Stimulated activated naive CD4-positive, alpha-beta T cell treated with Interleukin-2 at 50 U/mL for 16 hours (primary cell): ENCODE measurements at places on chromosomes 5 and 9.

GRCh38 chr5:44388321-44389089 is 715 bp downstream of the FGF10 start:
- DNase-seq: no peak

DNA sequence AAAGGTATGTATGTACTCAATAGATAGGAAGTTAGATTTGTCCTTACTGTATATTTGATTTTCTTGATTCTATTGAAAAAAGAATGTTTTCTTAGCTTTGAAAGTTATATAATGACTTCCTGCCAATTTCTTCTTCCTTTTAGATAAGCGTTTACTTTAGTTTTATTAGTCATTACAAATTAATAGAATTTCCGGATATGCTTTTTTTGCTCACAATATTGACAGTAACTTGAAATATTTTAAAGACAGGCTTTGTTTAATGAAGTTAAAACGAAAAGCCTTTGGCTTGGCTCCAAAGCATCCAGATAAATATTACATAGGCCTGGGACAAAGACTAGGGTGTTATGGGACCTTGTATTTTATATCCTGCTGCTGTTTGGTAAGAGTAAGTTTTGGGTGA is 49.5 kb downstream of the CWC27 start:
- DNase-seq: no peak

DNA sequence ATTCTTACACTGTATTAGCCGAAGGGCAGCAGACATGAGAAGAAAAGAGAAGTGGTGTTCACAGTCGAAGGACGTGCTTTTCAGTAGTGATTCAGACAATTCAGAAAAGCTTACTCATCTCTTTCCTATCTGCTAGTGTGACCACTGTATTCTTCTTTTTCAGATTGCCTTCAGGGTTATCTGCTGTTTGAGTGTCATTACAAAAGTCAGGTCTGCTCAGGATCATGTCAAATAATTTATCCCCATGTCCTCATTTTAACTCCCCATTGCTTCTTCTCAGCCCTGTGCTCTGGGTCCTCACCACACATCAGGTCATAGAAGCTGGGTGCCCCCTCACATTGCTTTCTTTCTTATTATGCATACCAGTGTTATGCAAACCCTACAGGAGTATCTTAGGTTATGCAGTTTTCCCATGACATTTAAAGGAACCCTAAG is 394.0 kb downstream of the CETN3 start:
- no peak for DNase-seq

DNA sequence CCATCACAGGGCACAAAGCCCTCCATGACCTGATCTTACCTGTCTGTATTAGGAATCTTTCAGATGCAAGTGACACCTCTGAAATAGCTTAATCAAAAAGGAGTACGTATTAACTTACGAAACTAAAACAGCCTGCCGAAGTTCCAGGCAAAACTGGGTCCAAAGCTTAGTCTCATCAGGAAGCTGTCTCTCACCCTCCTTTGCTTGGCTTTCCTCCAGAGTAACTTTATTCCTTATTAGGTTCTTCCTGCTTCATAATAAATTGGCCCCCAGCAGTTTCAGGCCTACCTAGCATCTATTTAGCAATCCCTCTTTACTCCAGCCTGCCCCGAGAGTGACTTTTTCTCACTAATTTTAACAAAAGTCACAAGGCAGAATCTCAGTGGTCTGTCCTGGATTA is 58.4 kb upstream of the STK32A start:
- DNase-seq: no peak

- no peak for DNase-seq
Measured at GRCh38 chr5:90383903-90384302, 25.7 kb downstream of the CETN3 start.

- no peak for DNase-seq
Measured at GRCh38 chr9:93254806-93255493, 71.0 kb downstream of the WNK2 start.

- peak; percentile 44 for DNase-seq
Measured at GRCh38 chr5:134103397-134103796, 11.1 kb upstream of the TCF7 start.

DNA sequence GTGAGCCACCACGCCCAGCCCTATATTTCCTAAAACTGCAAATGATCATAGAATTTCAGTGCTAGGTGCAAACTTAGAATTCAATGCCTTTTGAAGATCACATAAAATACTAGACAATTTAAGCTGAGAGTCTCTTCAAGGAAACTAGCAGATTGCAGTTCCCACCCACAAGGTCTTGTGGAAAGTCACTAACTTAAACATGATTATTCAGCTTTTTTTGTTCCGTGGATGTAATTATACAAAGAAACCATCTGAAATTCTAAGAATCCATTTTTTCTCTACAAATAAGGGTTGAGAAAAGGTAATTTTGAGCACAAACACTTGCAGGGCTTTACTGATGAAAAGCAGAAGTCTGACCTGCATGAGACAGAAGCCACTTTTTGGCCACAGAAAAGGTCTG is 4.5 kb upstream of the LHFPL2 start:
- no peak for DNase-seq

GRCh38 chr5:132184588-132184987 is 43.1 kb downstream of the P4HA2 start:
- no peak for DNase-seq

DNA sequence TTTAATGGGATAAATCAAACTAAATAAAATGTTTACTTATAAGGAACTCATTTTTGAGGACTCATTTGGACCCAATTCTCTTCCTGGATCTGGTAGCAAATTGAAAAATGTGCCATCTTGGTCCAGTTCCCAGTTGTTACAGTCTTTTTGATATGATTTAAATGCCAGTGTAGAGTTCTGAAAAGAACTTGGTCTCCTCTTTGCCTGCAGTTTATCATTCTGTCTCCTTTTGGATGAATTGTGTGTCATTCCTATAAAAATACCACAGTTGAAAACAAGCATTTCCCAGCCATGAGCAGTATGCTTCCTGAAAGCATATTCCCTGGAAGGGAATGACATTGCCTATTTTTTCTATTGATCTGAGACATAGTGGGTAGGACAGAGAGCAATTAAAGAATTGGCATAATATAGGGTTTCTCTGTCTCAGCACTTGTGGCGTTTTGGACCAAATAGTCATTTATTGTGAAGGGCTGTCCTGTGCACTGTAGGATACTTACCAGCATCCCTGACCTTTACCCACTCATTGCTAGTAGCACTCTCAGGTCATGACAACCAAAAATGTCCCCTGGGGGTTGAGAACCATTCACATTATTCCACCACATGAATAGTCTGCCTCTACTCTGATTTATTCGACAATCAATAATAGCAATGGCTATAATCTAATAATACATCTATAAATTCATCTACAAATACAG is 181.8 kb downstream of the NXNL2 start:
- no peak for DNase-seq

GRCh38 chr9:99478469-99479027 is 256.5 kb downstream of the SEC61B start:
- DNase-seq: no peak

- no peak for DNase-seq
Measured at GRCh38 chr5:174532455-174533453, 191.6 kb upstream of the MSX2 start.

DNA sequence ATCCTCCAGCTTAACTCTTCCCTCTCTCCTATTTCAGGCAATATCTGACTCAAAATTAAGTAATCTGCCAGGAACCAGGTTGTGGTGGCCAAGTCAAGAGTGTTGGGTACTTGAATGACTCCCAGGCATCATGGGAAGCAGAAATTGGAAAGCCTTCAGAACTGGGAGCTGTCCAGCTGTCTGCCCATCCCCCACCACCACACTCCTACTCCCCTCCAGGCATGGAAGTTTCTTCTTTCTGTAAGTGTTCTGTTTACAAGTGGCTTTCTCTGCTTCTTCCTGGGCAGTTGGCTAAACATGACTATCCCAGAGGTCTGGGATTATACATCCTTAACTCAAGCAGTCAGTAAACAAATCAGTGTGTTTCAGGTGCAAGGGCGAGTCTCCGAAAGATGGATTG is 14.6 kb upstream of the PBX3 start:
- no peak for DNase-seq

- DNase-seq: no peak
Measured at GRCh38 chr9:110578575-110579033, 937 bp downstream of the SVEP1 start.

DNA sequence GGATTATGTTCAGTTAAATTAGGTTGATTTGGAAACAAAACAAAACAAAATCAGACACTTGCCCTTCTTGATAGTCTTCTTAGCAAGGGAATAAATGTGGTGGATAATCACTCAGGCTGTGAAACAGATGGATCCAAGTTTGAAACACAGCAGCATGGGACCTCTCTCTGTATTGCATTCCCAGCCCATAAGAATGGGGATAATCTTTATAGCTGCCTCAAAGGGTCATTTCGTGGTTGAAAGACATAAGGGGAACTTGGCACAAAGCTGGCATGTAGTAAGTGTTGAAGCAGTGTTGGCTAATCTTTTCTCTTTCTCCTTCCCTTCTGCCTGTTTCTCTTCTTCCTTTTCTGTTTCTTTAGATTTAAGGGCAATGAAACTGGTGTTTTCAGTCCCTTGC is 333.9 kb upstream of the TLE4 start:
- no peak for DNase-seq

GRCh38 chr5:12245429-12245828 is 341.2 kb upstream of the CTNND2 start:
- DNase-seq: no peak

GRCh38 chr9:7205806-7206205 is 448.0 kb downstream of the KDM4C start:
- DNase-seq: no peak

GRCh38 chr5:168153876-168154270 is 137.6 kb upstream of the WWC1 start:
- DNase-seq: no peak

DNA sequence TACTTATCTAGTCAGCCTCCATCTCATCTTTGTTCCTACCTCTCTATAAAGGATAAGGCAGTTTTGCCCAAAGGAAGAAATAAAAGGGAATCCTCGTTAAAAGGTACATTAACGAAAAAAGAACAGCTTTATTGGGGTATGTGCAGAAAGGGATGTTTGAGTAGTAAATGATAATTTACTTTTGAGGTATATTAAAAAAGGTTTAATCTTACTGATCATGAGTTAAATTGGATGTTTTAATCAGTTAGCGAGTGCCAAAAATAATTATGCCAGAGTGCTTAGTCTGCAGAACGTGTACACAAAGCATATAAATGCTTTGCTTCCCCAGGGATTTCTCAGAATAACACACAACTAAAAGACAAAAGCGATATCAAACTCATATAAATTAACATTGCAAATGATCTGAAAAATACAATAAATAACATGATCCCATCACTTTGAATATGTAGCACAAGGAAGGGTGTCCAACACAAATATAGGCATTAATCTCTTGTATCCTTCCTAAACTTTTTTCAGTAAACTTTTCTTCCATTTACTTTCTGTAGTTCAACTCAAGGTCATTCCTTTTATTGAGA is 865.0 kb downstream of the NR2F1-AS1 start:
- no peak for DNase-seq

DNA sequence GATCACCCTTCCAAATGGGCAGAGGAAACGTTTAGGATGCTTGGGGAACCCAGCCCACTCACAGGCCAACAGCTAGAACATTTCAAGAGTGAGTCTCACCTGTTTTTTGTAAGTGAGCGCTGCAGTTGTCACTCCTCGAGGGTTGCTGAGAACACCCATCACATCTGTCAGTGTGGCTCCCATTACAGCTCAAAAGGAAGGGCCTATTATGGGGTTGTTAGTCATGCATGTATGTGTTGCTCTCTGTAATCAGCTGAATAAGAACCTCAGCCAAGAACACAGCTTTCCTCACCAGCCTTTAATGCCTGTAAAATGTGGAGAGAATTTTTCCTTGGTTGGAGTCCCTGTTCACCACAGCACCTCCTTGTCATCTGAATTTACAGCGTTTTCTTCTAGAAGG is 196.3 kb upstream of the KLF4 start:
- DNase-seq: no peak

DNA sequence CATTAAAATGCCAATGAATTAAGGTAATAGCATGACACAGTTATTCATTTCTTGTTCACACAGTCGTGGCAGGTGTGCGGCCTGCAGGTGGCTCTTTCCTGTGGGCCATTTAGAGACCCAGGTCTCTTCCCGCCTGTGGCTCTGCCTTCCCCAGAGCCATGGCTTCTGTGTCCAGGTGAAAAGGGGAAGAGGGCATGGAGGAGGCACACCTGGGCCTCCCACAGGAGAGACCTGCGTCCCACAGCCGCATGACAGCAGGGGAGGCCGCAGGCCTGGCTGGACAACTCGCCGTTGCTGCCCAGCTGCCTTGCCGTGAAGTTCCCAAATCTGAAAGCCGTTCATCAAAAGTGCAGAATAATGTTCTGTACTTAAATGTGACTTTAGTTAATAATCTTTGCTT is 14.4 kb upstream of the PLEKHG4B start:
- DNase-seq: no peak

DNA sequence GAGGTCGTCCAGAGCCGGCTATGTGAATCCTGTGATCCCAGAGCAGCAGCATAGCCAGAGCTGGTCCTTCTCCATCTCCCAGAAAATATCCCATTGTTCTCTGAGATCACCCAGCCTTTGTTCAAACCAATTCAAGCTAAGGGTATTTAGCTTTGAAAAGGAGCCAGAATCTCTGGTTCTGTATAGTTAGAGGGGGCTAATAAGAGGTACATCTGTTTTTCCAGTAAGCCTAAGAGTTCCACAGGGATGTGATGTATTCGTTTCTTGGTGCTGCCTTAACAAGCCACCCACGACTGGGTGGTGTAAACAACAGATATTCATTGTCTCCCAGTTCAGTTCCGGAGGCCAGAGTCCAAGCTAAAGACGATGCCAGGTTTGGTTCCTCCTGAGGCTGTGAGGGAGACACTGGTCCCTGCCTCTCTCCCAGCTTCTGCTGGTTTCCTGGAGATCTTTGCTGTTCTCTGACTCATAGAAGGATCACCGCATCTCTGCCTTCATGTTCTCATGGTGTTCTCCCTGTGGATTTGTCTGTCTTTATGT is 344.8 kb downstream of the MTRR start:
- DNase-seq: no peak

DNA sequence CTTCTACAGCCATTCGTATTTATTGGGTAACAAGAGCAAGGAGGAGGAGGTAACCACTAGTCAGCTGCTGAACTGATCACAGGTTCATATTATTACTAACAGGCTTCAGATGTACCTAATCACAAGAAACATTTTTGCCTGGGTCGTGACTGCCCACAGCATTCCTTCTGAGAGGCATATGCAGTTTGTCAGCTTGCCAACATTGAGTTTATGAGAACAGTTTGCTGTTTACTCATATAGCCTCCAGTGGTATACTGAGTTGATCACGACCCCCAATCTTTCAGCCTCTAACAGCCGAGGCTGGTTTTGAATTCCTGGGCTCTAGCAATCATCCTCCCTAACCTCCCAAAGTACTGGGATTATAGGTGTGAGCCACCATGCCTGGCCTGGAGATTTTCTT is 693.6 kb downstream of the TLE1 start:
- no peak for DNase-seq

- no peak for DNase-seq
Measured at GRCh38 chr5:65623482-65623881, 651 bp downstream of the TRIM23 start.

GRCh38 chr9:129936222-129936621 is 101.0 kb downstream of the USP20 start:
- no peak for DNase-seq

GRCh38 chr5:106797996-106798395 is 872.7 kb downstream of the EFNA5 start:
- no peak for DNase-seq
